HCT116 (cell line): ENCODE measurements at places on chromosomes 11 and 22. TPM values are rescaled to one million over a fixed set of nuclear protein-coding genes. Genes with fewer than 3 reads are reported as not detected.
A peak's percentile ranks its signal among the peaks of the same experiment; 100 is the strongest.

DNA sequence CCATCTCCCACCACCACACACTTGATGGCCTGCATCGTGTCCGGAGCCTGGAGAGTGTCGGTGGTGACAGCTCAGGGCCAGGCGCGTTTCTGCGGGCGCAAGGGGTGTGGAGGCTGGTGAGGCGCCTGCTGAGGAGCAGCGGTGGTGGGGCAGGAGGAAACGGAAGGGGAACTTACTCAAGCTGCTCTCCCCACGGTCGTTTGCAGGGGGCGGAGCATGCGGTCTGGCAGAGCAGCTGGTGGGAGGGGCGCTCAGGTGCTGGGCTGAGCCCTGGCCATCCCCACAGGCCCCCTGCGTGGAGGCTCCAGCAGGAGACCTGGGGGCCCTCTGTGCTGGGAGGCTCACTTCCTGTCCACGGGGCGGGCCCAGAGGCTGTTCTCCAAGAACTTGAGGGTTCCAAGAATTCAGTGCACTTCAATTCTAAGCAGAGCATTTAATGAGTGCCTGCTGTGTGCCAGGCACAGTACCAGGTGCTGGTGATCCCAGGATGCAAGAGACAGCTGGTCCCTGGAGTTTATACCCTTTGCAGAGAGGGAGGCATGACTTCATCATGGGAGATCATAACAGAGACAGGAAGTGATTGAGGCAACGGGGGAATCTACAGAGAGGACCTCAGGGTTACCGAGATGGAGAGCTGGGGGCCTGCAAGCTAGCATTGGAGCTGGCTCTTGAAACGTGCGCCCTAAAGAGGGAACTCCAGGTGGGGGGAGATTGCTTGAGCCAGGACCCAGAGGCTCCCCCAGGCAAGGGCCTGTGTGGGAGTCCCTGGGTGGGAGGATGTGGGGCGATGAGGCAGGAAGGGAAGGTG lies at the start of gene RAC2:
TSS of gene RAC2 (minus strand) at position 156 of the 808 bp plus-strand sequence. CDS start at position 35, 121 bp downstream.
- H3K4me3 ChIP-seq, result peak within 1 kb of the TSS; percentile 97
- no peaks in the 10 kb centered on the region for H3K36me3 ChIP-seq
- peak; percentile 51 for DNase-seq
- peaks cover 35% of the 10 kb centered on the region for H3K4me1 ChIP-seq

GRCh38 chr22:22061085-22062077 lies 78.8 kb upstream of the TOP3B start:
- H3K27me3 ChIP-seq, result peaks cover 8% of the 10 kb centered on the region; the same call in 1 of the 2 replicates
- no peak overlapping the region for H3K27ac ChIP-seq
- H3K4me1 ChIP-seq, result no peaks in the 10 kb centered on the region; the same call in 1 of the 2 replicates
- DNase-seq, result peak; percentile 8

Gene IFITM10
- total RNA-seq, result 1.9 TPM

Gene CHRM1
- 0.10 TPM for total RNA-seq

Gene EHF
- 51.5 TPM for total RNA-seq

DNA sequence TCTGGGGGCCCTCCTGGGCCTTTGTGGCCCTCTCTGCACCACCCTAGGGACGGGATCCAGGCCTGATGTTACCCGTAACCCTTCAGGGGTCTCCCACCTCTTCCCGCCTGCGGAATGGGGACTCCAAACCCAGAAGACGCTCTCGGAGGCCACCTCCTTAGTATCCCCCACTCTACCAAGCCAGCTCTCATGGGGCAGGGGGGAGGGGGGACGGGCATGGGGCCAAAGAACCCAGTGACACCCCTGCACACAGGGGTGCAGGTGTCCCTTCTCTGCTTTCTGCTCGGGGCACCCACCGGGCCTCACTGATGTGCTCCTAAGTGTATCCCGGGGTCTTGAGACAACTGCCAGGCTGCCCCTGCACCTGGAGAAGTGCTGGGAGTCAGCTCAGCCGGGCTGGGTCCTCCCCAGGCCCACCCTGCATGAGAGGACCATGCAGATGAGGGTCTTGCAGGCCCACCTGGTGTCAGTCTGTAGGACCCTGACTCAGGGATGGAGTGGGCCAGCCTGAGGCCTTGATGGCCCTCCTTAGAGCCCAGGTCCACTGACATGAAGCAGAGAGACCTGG lies 176.9 kb downstream of the IGLL1 start:
- H3K27me3 ChIP-seq, result peaks cover 3% of the 10 kb centered on the region; the same call in 1 of the 2 replicates
- peak overlapping the region; percentile 49; the same call in 1 of the 2 replicates for H3K27ac ChIP-seq
- peak overlapping the region; percentile 44; the same call in 1 of the 2 replicates for H3K4me3 ChIP-seq
- DNase-seq, result no peak
- no peaks in the 10 kb centered on the region for H3K36me3 ChIP-seq
- peaks cover 17% of the 10 kb centered on the region for H3K4me1 ChIP-seq

- H3K27me3 ChIP-seq, result no peaks in the 10 kb centered on the region
- no peak for DNase-seq
- H3K4me1 ChIP-seq, result no peaks in the 10 kb centered on the region
These were observed 330.4 kb downstream of the TMEM135 start for GRCh38 chr11:87368151-87368550.

- DNase-seq, result no peak
- no peaks in the 10 kb centered on the region for H3K27me3 ChIP-seq
- H3K4me3 ChIP-seq, result no peak overlapping the region
These were observed 192.2 kb downstream of the UVRAG start for GRCh38 chr11:76007166-76007565.

- H3K27me3 ChIP-seq, result no peaks in the 10 kb centered on the region
- DNase-seq, result no peak
- no peaks in the 10 kb centered on the region for H3K4me1 ChIP-seq
- no peaks in the 10 kb centered on the region for H3K36me3 ChIP-seq
- no peak overlapping the region for H3K4me3 ChIP-seq
These were observed 1.0 kb downstream of the RASSF10 start for GRCh38 chr11:13009921-13010748.

- H3K27ac ChIP-seq, result peak overlapping the region; percentile 95
- peaks cover 21% of the 10 kb centered on the region for H3K36me3 ChIP-seq
- H3K4me1 ChIP-seq, result peaks cover 85% of the 10 kb centered on the region
- H3K4me3 ChIP-seq, result peak overlapping the region; percentile 32
These were observed 40.9 kb upstream of the BLID start for GRCh38 chr11:122156940-122157382.

DNA sequence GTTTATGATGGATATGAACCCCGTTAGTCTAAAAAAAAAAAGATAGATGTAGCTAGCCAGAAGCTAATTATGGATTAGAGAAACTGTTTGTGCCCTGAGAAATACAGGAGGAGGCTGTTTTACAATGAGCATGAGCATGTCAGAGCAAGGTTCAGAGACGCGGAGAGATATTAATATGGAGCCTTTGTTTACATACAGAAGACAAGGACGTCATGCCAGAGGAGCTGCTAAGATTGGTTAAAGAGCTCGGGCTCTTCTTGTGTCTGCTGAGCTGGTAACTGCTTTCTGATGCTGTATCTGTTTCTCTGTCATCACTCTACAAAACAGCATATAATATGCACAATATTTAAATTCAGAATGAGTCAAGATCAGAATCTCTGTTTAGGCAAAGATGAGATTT lies 24.9 kb upstream of the CCDC89 start:
- no peaks in the 10 kb centered on the region for H3K27me3 ChIP-seq
- no peaks in the 10 kb centered on the region for H3K36me3 ChIP-seq

GRCh38 chr11:44097821-44098220 lies 2.3 kb downstream of the EXT2 start:
- H3K36me3 ChIP-seq, result no peaks in the 10 kb centered on the region
- no peak for DNase-seq
- H3K4me1 ChIP-seq, result peaks cover 3% of the 10 kb centered on the region; the same call in 1 of the 2 replicates
- no peaks in the 10 kb centered on the region for H3K27me3 ChIP-seq

DNA sequence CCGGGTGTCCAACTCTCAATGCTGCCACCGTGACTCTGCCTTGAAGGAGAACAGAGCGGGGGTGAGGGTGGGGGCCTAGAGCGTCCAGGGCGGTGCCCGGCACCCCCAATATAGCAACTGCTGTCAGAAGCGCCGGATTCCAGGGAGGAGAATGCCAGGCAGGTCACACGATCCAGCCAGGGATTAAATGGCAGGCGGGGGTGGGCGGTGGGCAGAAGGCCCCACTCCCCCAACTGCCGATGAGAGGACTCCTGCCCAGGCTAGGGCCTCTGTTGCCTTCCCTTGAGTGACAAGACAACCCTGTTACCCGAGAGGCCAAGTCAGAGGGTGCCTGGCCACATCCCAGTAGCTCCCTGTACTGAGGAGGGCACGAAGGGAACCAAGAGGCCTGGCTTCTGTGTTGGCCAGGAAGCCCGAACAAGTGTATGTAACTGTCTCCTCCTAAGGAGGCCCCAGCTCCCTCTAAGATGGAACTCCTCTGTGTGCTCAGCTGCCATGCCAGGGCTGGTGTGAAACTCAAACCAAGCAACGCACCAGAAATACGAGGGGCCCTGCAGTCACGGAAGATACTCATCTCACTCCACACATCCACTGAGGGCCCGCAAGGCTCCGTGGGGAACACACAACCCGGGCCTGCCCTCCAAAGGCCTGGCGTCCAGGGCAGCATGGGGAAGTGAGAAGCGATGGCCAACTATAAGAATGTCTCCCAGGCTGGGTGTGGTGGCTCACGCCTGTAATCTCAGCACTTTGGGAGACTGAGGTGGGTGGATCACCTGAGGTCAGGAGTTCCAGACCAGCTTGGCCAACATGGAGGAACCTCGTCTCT lies 3.0 kb downstream of the PACSIN3 start:
- no peak overlapping the region for H3K27ac ChIP-seq
- H3K4me3 ChIP-seq, result no peak overlapping the region
- H3K4me1 ChIP-seq, result peaks cover 33% of the 10 kb centered on the region
- H3K36me3 ChIP-seq, result no peaks in the 10 kb centered on the region; the same call in 1 of the 2 replicates

Gene TTLL1
- total RNA-seq, result 4.3 TPM

- DNase-seq, result no peak
- H3K4me1 ChIP-seq, result no peaks in the 10 kb centered on the region
- H3K27ac ChIP-seq, result no peak overlapping the region
- H3K4me3 ChIP-seq, result no peak overlapping the region
- no peaks in the 10 kb centered on the region for H3K27me3 ChIP-seq
These were observed 10.9 kb downstream of the SMC1B start for GRCh38 chr22:45402466-45402985.

Gene NLRP14
- 0.49 TPM for total RNA-seq

- no peaks in the 10 kb centered on the region for H3K36me3 ChIP-seq
- no peak overlapping the region for H3K27ac ChIP-seq
- no peaks in the 10 kb centered on the region for H3K27me3 ChIP-seq
These were observed 1.1 kb downstream of the FAT3 start for GRCh38 chr11:92225568-92226330.

Gene SLC7A4
- total RNA-seq, result not detected

DNA sequence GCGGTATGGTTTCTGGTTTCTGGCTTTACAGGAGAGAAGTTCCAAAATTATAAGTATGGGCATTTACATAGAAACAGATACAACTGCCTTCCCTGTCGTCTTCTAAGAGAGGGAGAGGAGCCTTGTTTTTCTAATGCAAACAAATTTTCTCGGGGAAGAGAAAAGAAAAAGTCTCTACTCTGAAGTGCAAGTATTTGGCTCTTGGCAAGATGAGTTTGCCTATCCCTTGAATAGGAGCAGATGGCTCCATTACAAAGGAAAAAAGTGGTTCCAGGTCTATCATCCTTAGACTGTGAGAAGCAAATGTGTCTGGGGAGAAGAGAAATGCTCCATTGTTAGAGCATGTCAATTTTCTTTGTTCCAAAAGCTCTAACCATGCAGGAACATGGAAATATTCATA lies 455.6 kb downstream of the BUD13 start:
- no peaks in the 10 kb centered on the region for H3K4me1 ChIP-seq
- H3K36me3 ChIP-seq, result no peaks in the 10 kb centered on the region
- no peak for DNase-seq
- H3K27me3 ChIP-seq, result peaks cover 10% of the 10 kb centered on the region; the same call in 1 of the 2 replicates
- no peak overlapping the region for H3K27ac ChIP-seq
- H3K4me3 ChIP-seq, result no peak overlapping the region

Gene GGT5
- total RNA-seq, result 0.57 TPM

- H3K27ac ChIP-seq, result no peak overlapping the region
- no peak overlapping the region for H3K4me3 ChIP-seq
- H3K36me3 ChIP-seq, result no peaks in the 10 kb centered on the region; the same call in 1 of the 2 replicates
These were observed 9.5 kb upstream of the ADA2 start for GRCh38 chr22:17228725-17229126.

DNA sequence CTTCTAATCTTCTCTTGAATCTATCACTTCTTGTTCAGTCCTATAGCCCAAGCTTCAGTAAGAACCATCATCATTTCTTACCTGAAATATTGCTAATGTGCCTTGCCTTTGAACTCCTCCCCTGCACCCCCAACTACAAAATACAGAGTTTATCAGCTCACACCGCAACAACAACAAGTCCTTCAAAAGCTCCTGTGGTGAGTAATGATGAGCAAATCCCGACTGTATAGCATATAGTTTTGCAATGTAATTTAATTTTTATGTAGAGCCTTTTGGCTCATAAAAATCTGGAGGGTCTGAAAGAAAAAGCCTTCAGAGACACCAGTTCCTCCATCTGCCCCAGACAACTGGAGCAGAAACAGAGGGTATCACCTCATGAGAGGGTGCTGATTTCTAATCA lies 124.7 kb downstream of the ARHGAP32 start:
- no peak overlapping the region for H3K4me3 ChIP-seq
- no peaks in the 10 kb centered on the region for H3K27me3 ChIP-seq
- DNase-seq, result no peak
- no peaks in the 10 kb centered on the region for H3K36me3 ChIP-seq
- H3K27ac ChIP-seq, result no peak overlapping the region

DNA sequence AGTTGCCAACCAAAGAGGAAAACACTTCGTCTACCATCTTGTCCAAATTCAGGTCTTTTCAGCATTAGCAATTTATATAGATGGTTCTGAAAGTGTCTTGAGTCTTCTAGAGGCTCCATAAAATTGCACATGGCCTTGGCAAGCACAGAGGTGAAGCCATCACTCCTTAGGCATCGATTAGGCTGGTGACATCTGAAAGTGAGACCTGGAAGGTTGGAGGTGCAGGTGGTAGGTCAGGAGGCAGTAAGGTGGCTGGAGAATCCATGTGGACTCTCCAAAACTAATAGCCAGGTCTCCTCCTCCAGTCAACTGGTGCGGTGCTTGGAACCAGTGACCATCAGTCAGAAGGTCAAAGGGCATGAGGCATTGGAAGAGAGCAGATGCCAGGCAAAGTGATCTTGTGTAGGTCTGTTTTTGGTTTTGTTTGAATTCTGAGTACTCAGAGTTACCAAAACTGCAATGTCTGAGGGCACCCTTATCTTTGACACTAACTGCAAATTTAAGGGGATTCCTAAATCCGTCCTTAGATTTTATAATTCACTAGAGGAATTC lies 6.6 kb upstream of the APOL2 start:
- H3K36me3 ChIP-seq, result no peaks in the 10 kb centered on the region
- no peak overlapping the region for H3K4me3 ChIP-seq
- H3K27me3 ChIP-seq, result no peaks in the 10 kb centered on the region
- no peaks in the 10 kb centered on the region for H3K4me1 ChIP-seq
- DNase-seq, result no peak
